ENCODE measurements at places on chromosomes 2 and 18. TPM values are rescaled to one million over a fixed set of nuclear protein-coding genes. Genes with fewer than 3 reads are reported as not detected.

Gene ARHGEF33
- total RNA-seq = 0.41 TPM

Gene ANKRD30B
- not detected for total RNA-seq

Gene REG1B
- not detected for total RNA-seq

Gene IGFBP2
- total RNA-seq = 2,156 TPM

Gene EMILIN1
- 231 TPM for total RNA-seq

Gene NPHP1
- total RNA-seq = 9.2 TPM

Gene FHL2
- 107 TPM for total RNA-seq

Gene ADCYAP1
- 15.3 TPM for total RNA-seq

Gene MPHOSPH10
- total RNA-seq = 17.2 TPM

Gene SPHKAP
- 0.07 TPM for total RNA-seq

Measured in thoracic aorta (tissue), 2 donors.